ENCODE measurements at places on chromosomes 5 and 9.

GRCh38 chr9:16458696-16459420 is 411.6 kb downstream of the BNC2 start:
- DNase-seq: no peak

GRCh38 chr5:150303660-150304386 is 1.1 kb upstream of the ARSI start:
- DNase-seq: no peak

DNA sequence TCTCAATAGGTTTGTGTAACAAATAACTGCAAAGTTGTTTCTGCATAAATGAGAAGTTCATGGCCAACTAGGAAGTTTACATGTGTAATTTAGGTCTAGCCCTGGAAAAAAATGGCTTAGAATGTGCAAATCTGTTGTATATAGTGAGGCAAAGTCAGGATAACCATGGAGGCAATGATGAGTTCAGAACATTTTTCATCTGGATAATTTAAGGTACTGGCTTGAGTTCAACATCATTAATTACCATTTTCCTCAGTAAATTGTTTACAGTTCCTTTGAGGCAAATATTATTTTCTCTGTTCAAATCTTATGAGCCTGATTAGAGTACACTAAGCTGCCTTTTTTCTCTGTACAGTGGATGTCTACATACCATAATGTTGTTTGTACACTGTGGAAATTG is 1259.0 kb upstream of the NUDT12 start:
- no peak for DNase-seq

- no peak for DNase-seq
Observed at GRCh38 chr9:36288070-36288469, 29.8 kb upstream of the GNE start.

DNA sequence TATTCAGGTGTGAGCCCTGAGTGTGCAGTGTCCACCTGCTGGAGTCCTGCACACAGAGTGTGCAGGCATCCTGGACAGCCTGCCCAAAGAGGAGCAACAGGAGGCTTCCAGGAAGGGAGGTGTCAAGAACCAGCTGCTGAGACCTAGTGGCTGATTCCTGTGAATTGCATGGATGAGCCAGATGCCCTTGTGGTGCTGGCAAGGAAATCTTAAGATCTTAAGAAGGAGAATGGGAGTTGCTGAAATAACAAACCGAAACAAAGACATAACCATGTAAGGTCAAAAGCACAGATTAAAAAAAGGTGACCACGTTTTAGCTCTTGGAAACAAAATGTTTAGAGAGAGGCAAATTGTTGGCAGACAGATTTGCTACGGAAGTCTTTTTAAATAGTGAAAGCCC is 29.3 kb upstream of the RPS23 start:
- no peak for DNase-seq

DNA sequence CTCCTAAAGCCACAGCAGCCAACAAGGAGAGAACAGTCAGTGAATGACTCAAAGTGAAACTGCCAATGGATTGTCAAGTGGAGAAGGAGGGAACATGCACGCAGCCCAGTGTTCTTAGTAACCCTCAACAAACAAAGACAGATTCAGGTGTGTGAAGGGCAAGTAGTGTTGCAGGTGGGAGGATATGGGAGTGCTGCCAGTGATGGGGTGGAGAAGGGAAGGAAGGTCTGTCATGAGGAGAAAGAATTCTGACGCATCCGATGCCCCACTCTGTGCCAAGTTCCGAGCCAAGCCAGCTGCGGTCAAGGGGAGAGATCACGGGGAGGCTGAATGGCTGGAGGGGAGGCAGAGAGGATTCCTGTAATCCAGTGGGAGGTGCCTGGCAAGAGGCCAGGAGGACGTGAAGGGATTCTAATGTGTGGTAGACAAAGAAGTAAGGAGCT is 56.5 kb downstream of the CAST start:
- no peak for DNase-seq

DNA sequence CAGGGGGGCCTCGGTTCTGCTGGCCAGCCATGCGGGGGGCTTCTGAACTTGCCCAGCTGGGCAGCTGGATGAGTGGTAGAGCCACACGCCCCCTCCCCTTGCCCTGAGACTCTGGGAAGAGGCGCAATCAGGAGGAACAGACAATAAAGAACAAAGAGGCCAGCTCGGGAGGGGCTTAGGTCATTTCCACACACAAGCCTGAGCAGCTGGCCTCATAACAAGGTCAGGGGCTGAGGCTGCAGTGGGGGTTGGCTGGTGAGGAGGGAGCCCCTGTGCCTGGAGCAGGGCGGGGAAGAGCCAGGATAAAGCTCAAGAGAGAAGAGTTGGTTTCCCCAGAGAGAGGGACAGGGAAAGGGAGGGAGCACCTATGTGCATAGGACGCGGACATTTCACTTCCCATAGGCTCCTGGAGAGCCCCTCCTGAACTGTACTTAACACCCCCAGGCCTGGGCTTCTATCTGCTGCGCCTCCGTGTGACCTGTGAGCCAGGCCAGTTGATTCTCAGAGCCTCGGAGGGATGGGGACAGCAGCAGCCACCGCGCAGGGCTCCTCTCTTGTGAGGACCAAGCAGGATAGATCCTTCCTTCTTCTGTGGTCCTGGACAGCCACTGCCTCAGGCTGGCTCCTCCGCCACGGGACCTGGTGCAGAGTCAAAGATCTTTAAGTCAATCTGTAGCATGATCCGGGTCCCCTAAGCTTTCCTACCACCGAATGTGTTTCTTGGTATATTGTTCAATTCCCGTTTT is 75.3 kb upstream of the GGTA1 start:
- DNase-seq: no peak

GRCh38 chr5:147404706-147405105 is 105.2 kb downstream of the DPYSL3 start:
- no peak for DNase-seq

- DNase-seq: peak; percentile 62
Observed at GRCh38 chr5:111278858-111279504, 54.8 kb downstream of the CAMK4 start.

DNA sequence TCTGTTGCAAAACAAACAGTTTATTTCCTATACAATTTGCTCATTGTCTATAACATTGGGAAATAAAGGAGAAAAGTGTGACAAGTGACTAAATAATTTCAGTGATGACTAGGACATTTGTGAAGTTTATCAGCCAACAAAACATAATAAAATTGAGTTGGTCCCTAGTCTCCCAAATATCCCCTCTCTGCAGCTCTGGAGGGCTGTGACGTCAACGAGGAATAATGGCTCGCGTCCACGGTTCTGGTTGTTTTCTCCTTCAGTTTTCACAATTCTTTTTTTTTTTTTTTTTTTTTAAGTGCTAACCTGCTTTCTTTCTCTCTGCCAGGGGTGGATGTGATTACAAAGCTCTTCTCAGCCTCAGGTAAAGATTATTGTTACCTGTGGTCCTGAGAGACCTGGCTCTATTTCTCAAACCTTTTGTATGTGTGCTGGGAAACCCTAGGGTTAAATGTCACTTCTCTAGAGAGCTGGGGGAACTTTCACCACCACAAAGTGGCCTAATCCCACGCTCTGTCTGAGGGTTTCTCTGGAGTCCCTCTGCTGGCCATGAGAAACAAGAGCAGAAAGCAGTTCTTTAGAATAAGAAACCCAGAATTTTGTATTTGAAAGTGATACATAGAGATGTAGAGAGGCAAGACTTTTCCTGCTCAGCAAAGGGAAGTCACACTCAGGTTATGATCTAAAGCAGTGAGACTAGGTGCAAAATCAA is 36.2 kb upstream of the ANKRD55 start:
- no peak for DNase-seq

GRCh38 chr9:100066539-100066938 is 32.3 kb downstream of the ERP44 start:
- DNase-seq: no peak

DNA sequence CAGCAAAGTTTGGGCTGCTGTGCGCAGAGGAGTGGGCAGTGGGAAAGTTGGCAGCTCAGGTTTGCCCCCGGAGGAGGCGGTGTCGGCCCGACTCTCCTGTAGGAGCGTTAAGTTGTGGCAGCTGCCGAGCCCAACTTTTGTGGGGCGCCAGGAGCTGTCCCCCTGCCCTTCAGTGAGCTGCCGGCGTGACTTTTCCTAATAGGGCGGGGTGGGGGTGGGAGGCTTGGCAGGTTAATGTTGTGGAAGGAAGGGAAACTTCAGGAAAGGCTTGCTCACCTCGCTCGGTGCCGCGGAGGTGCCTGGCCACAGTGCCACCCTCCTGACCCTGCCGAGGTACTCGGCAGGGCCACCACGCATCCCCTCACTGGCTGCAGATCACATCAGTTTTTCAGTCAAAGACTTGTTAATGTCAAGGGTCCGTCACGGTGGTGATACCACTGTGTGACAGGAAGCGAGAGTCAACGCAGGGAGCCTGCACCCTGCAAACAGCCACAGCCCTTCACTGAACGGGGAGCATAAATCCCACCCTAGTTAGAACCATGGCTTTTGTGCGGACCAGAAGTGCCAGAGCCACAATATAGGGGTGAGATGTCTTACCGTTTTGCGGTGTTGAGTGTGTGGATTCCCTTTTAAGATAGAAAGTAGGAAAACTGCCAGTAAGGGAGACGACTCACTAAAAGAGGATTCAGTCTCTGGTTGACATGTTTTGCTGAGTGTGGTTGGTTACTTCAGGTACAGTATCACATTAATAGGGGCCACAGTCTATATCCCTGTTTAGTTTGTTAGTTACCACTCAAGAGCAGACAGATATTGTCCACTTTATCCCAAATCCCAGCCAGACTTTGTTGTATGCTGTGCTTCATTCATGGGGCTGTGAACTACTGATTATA is 796 bp downstream of the LNPEP start:
- peak; percentile 31 for DNase-seq

- no peak for DNase-seq
Observed at GRCh38 chr9:4328723-4329122, 28.9 kb upstream of the GLIS3 start.

DNA sequence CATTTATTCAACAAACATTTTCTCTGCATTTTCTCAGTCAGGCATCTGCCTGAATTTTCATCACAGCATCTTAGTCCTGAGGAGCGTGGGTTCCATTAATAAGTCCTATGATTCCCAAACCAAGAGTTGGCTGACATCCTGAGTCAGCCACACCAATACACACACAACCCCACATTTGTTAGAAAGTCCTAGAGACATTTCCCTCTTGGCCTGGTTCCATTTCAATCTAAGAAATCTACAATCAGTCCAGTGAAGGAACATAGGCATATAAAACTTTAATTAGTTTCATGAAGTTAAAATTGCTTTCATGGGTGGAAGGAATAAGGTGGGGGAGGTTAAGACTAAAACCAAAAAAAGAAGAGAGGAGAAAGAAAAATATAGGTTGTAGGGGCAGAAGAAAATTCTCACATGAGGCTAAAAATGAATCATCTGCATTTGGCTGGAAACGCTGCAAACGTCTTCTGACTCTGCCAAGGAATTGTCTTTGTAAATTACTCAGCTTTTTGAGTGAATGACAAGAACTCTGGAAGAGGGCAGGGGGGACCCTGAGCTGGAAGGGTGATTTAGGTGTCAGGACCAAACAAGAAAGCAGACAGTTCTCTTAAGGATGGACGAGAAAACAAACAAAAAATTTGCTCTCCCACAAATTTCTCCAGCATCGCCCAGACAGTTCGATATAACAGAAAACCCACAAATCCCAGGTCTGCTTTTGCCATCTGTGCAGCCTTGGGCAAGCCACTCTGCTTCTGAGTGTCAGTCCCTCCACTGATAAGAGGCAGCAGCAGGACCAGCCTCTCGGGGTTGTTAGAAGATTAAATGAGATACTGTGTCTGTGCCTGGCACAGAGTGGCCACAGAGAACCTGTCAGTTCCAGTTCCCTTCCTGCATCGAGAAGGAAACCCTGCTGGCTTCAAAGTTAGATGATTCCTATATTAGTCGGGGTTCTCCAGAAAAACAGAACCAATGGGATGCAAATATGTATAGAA is 289.7 kb downstream of the CDK5RAP2 start:
- DNase-seq: no peak

DNA sequence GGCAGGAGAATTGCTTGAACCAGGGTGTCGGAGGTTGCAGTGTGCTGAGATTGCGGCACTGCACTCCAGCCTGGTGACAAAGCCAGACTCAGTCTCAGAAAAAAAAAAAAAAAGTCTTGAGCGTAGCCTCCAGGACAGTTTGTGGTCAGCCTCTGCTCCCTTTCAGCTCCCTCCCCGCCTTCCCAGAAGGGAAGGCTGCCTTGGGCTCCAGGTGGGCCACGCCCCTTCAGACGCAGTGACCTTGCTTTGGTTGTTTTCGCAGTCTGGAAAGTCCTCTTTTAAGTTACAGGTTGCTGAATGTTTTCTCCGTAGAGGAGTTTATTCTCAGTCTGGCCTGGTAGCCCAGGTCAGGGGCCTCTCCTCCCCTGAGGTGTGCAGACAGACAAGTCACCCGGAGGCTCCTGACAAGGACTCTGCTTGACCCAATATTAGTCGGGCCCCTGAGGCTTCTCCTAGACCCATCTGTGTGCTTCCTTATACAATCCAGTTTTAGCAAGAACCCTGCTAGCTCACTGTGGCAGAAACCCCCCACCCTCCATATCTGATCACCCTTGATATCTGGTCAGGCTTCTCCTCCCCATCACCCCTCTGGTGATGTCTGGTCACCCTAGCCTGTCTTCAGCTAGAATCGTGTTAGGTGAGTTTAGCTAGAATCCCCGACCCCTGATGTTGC is 31.6 kb upstream of the N4BP3 start:
- no peak for DNase-seq

DNA sequence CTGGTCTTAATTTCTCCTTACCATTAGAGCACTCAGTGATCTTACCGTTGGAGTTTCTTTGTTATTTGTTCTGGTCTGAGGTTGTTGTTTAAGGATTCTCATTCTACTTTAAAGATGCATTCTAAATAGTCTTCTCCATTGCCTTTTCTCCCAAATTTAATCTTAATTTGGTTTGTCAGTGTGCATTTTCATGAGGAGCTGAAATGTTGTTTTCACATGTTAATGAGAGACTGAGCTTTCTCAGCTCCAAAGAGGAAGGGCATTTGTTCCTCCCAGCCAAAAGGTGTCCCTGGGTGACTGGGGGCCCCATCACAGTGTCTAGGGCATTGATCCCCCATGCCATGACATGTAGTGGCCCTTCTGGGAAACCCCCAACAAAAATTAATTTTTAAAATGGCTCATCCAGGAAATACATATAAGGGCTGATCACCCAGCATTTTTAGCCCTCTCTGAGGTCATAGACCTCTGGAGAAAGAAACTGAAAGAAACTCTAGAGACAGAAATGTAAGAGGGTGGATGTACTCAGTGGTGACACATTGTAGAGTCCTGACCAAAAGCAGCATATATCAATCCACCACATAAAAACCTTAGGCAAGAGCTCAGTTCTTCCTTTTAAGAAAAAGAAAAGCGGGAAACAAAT is 240.4 kb upstream of the RAI14 start:
- no peak for DNase-seq

- no peak for DNase-seq
Observed at GRCh38 chr9:32899761-32900160, 101.7 kb downstream of the APTX start.
